ENCODE measurements at places on chromosomes 16 and 17.

DNA sequence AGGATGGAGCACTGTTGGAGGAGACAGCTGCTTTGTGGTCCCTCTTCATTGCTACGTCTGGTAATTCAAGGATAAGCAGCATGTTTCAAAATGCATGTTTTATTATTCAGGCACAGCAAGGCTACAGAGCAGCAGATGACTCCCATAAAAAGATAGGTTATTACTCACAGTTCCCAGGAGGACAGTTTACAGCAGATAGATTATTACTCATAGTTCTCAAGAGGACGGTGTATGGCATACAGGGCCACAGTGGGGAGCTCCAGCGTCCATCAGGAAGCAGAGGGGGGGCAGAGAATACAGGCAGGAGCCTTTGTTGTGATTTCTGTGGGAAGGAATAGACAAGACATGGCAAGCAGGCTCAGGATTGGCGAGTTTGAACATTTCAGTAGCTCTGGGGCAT lies 72.9 kb downstream of the DNAH9 start:
- DNase-seq = no peak

GRCh38 chr16:11585460-11586377 lies 1.0 kb downstream of the LITAF start:
- no peak for DNase-seq

- no peak for DNase-seq
Measured at GRCh38 chr16:46620266-46621005, 743 bp downstream of the SHCBP1 start.

DNA sequence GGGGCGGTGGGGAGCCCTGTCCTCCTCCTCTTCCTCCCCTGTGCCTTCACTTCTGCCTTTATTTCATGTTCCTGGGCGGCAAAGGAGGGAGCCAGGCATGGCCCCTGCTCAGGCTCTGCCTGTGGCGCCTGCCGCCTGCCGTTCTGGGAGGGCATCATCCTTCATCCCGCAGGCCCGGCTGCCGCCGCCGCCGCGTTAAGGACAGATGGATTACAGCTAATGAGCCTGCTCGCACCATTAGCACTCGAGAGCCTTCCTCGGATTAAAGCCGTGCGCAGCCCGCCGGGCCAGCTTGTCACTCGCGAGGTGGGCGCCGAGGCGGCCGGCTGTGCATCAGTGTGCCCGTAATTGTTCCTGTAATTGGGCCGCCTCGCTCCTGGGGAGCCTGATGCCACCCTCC lies 127.7 kb upstream of the GSE1 start:
- DNase-seq = no peak

GRCh38 chr16:69399361-69399760 lies 13.6 kb upstream of the TERF2 start:
- no peak for DNase-seq

GRCh38 chr17:48011405-48012150 lies 26.0 kb downstream of the COPZ2 start:
- DNase-seq = peak; percentile 83

- DNase-seq = no peak
Measured at GRCh38 chr16:2956579-2956956, 7.5 kb upstream of the KREMEN2 start.

DNA sequence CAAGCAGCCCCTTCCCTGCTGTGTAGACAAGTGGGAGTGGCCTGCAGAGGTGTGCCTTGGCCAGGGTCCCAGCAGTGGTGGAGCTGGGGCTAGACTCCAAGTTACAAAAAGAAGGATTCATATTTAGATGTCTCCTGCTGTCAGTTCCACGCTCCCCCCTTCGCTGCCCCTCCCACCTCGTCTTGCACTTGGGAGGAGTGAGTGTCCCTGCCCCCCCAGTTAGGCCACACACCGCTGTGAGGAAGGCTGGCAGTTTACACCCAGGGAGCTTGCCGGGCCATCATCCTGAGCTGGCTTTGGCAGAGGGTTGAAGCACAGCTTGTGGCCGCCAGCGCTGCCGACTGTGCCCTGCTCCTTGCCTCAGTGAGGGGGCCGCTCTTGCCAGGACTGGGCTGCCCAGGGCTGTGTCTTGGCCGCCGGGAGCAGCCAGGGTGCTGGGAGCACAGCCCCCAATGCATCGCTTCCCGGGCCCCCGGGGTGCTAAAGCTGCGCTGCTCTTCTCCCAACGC lies 44.3 kb downstream of the ELAC2 start:
- no peak for DNase-seq

DNA sequence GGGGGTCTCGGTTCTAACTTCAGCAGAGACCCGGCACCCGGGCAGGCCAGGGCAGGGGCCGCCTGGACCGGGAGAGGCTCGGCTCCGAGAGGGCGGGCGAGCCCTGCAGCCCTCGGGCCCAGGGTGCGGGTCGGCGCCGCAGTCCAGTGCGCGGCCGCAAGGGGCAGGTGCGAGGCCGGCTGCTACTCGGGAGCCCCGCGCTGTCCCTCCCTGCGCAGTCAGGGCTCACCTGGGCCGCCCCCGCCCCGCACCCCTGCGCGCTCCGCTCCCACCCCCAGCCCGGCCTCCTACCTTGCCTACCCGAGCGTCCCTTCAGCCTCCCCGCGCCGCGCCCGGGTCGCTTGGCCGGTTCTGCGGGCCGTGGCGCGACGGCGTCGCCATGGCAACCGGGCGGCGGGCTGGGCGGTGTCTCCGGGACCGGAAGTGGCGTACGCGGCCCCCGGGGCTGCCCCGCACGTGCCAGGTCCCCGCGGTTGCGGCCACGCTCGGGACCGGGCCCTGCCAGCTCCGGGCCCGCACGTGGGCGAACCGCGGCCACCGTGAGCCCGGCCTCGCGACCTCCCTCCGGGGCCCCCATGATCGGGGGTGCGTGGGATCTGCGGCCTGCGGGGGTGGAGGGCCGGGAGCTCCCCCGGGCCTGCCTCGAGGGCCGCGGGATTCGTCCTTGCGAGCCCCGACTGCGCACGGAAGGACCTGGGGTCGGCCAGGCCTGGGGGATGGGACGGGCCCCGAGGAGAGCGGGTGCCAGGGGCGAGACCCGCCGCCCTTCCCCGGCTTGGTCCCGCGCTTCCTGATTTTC lies at the start of gene CYB561:
Gene CYB561, minus strand, starts transcription at position 353 of the 799 bp plus-strand sequence. CDS start 8,759 bp downstream, outside the sequence.
- peak; percentile 91 for DNase-seq

DNA sequence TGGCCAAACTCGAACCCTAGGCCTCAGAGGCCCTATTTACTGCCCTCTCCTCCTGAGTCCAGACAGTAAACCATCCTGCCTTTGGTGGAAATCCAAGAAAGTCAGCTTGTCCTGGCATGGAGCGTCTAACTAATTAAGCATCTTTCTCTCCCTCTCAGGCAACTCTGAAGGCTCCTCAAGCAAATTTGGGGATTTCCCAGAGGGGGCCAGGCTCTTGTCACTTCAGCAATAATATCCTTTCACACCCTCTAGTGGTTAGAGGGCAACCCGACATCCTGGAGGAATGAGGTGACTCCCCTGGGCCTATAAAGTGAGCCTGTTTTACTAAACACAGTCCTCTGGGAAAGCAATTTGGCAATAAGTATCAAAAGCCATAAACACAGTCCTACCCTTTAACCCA lies 60.4 kb downstream of the NOG start:
- DNase-seq = peak; percentile 60

DNA sequence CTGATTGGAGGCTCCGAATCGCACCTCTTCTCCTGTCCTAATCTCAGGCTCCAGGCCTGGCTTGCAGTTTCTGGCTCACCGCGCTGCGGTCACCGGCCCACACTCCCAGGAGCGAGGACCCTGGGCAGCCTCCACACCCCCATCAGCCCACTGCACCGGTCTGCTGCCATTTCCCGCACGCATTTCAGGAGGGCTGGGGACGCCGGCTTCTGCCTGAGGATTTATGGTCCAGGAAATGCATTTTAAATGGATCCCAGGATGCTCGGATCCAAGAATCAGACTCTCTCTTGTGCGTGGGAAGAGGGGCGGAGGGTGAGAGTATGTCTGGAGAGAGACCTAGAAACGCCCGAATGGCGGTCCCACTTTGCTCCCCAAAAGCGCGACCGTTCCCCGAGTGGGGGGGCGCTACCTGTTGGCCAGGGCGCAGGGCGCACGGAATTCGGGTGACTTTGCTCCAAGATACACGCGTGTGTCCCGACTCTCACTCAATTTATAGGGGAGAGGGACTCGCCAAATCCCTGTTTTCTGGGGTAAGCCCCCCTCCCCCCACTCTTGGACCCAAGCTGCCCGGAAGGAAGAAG lies 817 bp upstream of the JPH3 start:
- DNase-seq = no peak

GRCh38 chr17:59620518-59621259 lies 994 bp downstream of the CLTC start:
- peak; percentile 85 for DNase-seq

GRCh38 chr16:1533443-1533951 lies at the start of gene TMEM204:
TMEM204 (plus strand) TSS chr16:1533666; CDS start chr16:1534276, 610 bp downstream.
- no peak for DNase-seq

DNA sequence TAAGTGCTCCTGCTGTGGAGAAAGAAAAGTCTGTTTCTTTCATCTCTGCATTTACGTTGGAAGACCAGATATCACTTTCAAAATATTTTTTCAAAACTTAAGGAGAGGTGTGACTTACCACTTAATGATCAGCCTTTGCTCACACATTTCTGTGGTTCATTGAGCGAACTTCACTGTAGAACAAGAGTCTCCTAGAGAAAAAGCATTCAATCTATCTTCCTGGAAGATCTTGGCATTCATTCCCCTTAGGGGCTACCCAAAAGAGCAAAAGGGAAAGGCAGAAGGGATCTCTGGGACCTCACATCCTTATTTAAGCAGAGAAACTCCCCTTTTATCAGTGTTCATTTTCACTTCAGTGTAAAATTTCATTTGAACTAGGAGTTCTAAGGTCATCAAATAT lies 61.2 kb downstream of the HS3ST3A1 start:
- DNase-seq = no peak

- peak; percentile 90 for DNase-seq
Measured at GRCh38 chr17:28744104-28744971, 527 bp downstream of the TRAF4 start.

- no peak for DNase-seq
Measured at GRCh38 chr17:19652595-19652994, 4.0 kb downstream of the ALDH3A2 start.

- no peak for DNase-seq
Measured at GRCh38 chr17:66584927-66585326, 250.0 kb upstream of the CACNG5 start.

DNA sequence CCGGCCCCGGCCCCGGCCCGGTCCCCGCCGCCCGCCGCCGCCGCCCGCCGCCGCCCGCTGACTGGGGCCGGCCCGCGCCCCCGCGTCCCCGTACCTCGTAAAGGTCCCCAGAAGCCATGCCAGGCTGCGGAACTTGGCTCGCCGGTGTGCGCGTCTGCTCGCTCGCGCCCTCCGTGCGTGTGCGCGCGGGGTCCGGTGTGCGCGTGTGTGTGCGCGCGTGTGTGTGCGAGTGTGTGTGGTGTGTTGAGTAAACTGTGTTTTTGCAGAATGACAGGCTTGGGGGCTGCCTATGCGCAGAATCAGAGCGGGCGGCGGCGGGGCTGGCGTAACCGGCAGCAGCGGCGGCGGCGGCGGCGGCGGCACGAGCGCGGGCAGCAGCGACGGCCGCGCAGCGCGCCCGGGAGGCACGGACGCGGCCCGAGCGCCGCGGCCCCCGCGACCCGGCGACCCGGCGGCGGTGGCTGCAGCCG lies 307 bp downstream of the CDYL2 start:
- DNase-seq = no peak

- no peak for DNase-seq
Measured at GRCh38 chr17:79482727-79483521, 127.9 kb downstream of the RBFOX3 start.

DNA sequence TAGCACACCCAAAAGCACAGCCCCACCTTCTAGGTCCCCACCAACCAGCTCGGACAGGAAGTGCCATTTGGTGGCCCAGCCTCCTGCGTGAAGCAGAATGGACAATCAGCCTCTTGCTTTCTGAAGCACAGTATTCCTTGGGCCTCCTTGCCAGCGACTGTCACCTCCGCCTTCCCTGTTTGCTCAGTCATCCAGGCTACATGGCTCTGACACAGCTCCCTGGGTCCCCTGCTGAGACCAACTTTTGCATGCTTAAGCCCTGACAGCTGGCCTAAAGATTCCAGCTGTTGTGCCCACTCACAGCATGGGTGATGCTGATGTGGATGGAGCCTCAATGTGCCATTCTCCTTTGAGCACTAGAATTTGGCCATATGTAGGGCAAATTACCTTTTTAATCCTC lies 4.5 kb upstream of the CACNG5 start:
- peak; percentile 17 for DNase-seq

- no peak for DNase-seq
Measured at GRCh38 chr16:74761665-74762064, 13.0 kb downstream of the FA2H start.

GRCh38 chr17:70503449-70503848 lies 334.1 kb downstream of the KCNJ2 start:
- no peak for DNase-seq

GRCh38 chr17:42409523-42410318 lies 13.3 kb downstream of the CAVIN1 start:
- no peak for DNase-seq

DNA sequence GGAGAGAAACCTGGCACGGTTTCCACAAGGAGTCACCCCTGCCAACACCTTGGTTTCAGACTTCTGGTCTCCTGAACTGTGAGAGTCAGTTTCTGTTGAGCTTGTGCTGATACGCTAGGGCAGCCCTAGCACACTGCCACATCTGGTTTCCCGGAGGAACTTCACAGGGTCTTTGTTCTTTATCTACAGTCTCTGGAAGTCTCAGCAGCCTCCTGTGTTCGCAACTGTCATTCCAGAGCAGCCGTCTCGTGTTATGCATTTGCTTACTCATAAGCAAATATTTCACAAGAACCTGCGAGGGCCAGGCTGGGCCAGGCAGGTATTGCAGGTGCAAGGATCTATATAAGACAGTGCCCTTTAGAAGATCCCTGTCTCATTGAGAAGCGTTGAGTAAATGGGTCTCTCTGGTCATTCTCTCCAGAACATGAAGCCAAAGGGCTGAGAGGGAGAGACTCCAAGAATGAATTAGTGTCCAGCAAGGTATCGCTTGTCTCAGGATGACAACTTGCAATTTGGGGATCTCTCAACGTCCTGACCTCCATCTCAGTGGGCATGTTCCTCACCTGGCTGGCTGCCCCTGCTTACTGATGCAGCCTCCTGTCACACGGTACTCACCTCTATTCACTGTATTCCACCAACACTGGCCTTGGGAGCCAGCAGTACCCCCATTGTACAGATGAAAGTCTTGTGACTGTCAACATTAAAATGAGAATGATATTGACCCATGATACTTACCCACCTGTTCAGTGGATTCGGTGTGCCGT lies 141.2 kb downstream of the WWOX start:
- DNase-seq = peak; percentile 93

DNA sequence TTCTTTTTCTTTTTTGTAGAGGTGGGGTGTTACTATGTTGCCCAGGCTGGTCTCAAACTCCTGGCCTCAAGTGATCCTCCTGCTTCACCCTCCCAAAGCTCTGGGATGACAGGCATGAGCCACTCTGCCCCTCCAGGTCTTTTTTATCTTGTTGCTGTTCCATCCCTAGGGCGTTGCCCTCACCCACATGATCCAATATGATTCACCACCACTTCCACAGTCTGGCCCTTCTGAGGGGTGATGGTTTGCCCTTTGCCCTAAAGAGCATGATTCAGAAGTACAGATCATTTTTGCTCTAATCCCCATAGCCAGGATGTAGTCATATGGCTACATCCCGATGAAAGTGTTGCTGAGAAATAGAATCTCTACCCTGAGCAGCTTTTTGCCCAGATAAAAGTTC lies 18.8 kb downstream of the STX4 start:
- peak; percentile 7 for DNase-seq

GRCh38 chr16:55510185-55510805 lies 1.4 kb downstream of the LPCAT2 start:
- no peak for DNase-seq

Measured in Caco-2 (cell line).